Fibroblast of skin of abdomen (primary cell): ENCODE measurements at places on chromosomes 7 and 10.

GRCh38 chr10:8498881-8499280 is 444.4 kb downstream of the GATA3 start:
- DNase-seq = no peak

GRCh38 chr10:86025509-86025908 is 341.1 kb downstream of the GRID1 start:
- DNase-seq = no peak

DNA sequence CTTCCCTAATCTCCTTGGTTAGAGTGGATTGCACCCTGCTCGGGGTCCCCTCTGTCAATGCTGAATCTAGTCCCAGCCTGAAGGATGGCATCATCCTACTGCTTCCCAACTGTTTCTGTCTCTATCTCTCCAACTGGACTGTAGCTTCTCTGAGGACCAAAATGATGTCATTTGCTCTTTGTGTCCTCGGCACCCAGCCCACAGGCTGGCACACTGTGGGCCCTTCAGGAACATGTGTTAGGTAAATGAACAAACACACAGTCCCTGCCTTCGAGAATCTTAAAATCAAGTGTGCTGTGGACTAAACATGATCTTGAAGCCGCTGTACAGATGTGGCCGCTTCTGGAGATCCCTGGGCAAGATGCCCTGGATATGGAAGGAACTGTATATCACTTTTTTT is 5.0 kb upstream of the CDH23 start:
- no peak for DNase-seq

DNA sequence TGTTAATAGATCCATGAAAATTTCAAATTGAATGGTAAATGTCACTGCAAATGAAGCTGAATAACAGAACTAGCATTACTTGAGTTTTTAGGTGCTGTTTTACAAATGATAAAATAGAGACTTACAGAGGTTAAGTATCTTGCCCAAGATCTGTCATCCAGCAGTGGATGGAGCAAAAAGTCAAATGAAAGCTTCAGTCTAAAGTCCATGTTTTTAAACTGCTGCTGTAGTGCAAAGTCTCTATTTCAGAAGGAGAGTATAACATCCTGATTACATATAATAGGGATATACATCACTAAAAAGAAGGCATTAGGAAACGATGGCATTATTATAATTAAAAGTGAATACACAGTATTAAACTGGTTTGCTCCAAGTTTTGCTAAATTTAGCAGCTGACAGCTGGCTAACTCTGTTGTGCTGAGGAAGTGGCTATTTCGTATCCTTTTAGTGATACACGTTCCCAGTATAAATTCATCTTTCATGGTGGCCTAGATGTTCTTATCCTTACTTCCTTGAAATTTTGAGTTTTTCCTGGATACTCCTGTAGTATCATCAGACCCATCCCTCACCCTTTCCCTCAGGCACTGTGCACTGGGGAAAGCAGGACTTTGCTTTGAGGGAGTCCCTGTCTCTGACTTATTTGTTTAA is 603.2 kb downstream of the MAGI2 start:
- no peak for DNase-seq

- DNase-seq = no peak
Measured at GRCh38 chr10:125479059-125479458, 203.9 kb downstream of the TEX36 start.

DNA sequence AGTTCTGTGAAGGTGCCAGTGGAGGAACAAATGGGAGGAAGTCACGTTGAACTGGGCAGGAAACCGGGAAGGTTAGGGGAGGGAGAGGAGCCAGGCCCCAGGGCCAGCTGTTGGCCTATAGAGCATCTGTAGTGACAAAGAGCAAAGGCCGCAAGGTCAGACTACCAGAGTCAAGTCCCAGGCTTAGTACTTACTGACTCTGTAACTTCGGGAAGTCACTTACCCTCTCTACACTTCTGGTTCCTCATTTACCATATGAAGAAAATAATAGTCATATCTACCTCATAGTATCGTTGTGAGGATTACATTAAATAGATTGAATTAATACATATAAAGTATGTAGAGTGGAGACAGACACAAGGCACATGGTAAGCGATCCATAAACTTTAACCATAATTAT is 101.8 kb upstream of the FZD1 start:
- DNase-seq = no peak

DNA sequence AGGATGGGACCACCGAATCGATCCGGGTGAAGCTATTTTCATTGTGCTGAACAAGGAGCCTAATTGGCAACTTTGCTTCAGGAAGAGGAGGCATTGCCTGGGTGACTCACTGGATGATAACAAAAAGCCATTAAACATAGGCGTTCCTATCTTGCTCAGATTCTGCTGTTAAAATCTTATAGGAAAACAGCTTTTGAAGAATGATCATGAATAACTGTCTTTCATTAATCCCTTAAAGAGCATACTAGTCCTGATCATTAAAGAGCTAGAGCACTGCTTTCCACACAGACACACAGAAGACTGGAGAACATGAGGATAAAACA is 174.2 kb upstream of the IMMP2L start:
- no peak for DNase-seq

DNA sequence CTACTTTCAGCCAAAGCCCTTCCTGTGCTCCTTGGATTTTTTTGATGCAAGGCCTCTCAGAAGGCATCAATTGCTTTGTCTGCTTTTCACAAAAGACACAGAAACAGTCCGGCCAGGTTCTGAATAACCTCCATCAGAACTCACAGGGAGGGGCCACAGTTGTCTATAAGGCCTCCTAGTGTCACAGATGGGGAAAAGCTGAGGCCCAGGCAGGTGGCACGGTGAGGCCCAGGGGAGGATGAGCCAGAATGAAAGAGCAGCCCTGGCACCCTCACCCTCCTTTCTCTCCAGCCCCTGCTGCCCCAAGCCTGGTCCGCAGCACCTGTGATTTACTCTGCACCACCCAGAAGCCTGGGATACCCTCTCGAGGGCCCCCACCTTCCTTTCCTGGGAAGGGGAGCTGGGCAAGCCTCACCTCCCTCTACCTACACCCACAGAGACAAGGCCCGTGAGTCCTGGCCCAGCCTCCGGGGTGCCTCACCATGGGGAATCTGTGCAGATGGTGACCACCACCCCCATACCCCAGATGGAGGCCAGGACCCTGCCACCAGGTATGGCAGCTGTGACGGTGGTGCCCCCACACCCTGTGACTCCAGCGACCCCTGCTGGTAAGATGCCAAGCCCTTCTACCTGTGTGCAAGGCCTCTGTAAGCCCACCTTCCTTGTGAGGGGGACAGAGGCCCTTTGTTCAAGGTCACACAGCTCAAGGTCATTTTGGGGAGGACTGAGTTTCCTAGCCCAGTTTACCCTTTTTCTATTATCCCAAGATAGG is 26.2 kb upstream of the ZNF467 start:
- no peak for DNase-seq

- peak; percentile 86 for DNase-seq
Measured at GRCh38 chr7:73978661-73979563, 49.1 kb upstream of the ELN start.

GRCh38 chr10:42768581-42769152 is 13.9 kb upstream of the BMS1 start:
- DNase-seq = no peak

DNA sequence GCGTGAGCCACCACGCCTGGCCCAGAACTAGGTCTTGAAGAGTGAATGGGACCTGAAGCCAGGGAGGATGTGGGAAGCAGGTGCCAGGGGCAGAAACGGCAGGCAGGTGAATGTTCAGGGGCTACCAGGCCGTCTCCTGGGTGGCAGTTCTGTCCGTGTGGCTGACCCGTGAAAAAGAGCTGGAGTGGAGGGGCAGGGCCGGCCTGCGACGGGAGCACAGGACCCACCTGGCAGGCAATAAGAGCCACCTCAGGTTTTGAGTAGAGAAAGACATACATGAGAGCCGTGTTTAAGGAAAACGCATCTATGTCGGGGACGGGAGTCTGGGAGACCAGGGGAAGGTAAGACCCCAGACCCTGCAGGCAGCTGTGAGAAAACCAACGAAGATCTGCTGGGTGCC is 70.7 kb upstream of the ATP6V0A4 start:
- DNase-seq = no peak

- DNase-seq = peak; percentile 92
Measured at GRCh38 chr10:93496322-93497041, at the start of gene CEP55. Gene CEP55 (plus strand): TSS chr10:93496612. CDS start chr10:93500052, 3,440 bp downstream.

DNA sequence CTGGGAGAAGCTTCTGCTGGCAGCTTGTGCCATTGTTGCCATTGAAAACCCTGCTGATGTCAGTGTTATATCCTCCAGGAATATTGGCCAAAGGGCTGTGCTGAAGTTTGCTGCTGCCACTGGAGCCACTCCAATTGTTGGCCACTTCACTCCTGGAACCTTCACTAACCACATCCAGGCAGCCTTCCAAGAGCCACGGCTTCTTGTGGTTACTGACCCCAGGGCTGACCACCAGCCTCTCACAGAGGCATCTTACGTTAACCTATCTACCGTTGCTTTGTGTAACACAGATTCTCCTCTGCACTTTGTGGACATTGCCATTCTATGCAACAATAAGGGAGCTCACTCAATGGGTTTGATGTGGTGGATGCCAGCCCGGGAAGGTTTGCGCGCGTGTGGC is 220.7 kb downstream of the ADK start:
- peak; percentile 18 for DNase-seq

- DNase-seq = no peak
Measured at GRCh38 chr7:70953331-70953741, 178.6 kb upstream of the GALNT17 start.

DNA sequence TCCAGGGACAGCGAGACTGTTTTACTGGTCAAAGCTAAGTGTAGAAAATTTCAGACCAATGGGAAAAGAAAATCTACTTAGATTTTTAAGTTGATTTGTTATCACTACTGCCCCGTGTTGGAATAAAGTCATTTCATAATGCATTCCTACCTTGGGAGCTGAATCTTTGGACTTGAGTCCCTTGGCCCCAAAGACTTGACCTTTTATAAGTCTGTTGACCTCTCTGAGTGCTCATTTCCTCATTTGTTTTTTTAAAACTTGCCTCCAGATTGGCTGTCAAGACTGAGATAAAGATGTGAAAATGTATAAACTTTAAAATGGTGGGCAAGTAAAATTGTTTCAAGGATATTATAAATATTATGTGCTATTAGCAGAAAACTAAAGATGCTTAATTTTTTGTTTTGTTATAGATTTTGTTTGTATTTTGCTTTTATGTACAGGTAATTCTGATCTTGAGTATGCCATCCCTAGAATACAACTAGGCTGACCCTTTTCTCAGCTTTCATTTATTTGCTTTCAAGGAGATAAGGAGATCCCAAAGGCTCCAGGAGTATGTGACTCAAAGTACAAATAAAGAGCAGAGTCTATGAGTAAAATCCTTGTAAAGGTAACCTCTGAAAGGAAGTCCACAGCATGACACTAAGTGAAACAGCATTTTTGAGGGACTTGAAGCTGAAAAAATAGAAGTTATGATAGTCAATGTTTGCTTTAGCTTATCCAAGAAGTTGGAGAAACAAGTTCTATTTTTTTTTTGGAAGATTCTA is 54.6 kb downstream of the TMEM26 start:
- DNase-seq = no peak

GRCh38 chr7:79185605-79186004 is 267.9 kb downstream of the MAGI2 start:
- DNase-seq = peak; percentile 10

- no peak for DNase-seq
Measured at GRCh38 chr10:131176907-131177306, 134.6 kb downstream of the TCERG1L start.

DNA sequence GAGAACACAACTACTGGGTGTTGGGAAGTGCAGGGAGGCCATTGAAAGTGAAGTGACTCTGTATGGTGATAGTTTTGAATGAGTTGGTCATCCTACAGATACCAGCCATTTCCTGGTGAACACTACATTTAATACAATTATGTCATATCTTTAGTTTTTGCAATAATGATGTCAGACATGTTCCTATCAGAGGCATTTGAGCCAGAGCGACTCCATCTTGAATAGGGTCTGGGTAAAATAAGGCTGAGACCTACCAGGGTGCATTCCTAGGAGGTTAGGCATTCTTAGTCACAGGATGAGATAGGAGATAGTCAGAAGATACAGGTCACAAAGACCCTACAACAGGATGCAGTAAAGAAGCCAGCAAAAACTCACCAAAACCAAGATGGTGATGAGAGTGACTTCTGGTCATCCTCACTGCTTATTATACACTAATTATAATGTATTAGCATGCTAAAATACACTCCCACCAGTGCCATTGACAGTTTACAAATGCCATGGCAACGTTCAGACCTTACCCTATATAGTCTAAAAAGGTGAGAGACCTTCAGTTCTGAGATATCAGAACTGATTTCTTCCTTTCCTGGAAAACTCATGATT is 28.2 kb downstream of the ADK start:
- no peak for DNase-seq

GRCh38 chr10:110045772-110046171 is 38.0 kb downstream of the ADD3 start:
- no peak for DNase-seq

GRCh38 chr7:43328785-43329380 is 216.4 kb downstream of the HECW1 start:
- no peak for DNase-seq

DNA sequence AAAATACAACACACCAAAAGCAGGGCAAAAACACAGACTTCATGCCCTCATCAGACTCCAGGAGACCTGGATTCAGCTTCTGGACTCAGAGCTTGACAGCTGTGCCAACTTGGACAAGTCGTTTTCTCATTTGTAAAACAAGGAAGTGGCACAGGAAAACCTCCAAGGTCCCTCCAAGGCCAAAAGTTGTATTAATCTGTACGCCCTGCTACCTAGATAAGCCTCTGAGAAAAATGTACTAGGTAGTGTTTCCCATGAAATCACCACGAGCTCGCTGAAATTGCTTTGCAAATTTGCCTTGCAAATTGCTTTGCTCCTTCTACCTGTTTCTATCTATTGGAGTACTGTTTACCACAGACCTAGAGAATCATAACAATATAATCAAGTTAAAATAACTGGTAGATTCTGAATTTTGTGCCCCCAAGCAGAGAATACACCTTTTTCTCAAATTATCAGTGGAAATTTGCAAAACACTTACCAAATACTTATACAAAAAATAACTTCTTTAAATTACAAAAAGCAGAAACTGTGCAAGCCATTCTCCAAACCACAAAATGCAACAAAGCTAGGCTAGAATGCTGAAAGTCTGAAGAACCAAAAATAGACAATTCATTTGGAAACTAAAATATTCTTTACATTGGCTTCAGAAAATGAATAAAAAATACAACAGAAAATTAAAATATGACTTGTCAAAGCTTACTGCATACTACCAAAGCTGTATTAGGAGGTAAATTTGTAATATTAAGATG is 158.1 kb upstream of the CHST15 start:
- DNase-seq = no peak

DNA sequence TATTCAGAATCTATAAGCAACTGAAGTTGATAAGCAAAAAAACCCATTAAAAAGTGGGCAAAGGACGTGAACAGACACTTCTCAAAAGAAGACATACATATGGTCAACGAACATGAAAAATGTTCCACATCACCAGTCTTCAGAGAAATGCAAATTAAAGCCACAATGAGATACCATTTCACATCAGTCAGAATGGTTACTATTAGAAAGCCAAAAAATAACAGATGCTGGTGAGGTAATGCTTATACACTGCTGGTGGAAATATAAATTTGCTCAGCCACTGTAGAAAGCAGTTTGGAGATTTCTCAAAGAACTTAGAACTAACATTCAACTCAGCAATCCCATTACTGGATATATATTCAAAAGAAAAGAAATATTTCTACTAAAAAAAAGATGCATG is 332.8 kb upstream of the PLXDC2 start:
- no peak for DNase-seq
